ENCODE measurements at places on chromosomes 3 and 15.

- no peak for DNase-seq
These were observed 7.0 kb downstream of the PAK6 start for GRCh38 chr15:40245666-40246450.

- peak; percentile 36 for DNase-seq
These were observed 657.2 kb downstream of the FHIT start for GRCh38 chr3:60594025-60594424.

GRCh38 chr3:126340081-126340511 lies 17.1 kb downstream of the KLF15 start:
- no peak for DNase-seq

DNA sequence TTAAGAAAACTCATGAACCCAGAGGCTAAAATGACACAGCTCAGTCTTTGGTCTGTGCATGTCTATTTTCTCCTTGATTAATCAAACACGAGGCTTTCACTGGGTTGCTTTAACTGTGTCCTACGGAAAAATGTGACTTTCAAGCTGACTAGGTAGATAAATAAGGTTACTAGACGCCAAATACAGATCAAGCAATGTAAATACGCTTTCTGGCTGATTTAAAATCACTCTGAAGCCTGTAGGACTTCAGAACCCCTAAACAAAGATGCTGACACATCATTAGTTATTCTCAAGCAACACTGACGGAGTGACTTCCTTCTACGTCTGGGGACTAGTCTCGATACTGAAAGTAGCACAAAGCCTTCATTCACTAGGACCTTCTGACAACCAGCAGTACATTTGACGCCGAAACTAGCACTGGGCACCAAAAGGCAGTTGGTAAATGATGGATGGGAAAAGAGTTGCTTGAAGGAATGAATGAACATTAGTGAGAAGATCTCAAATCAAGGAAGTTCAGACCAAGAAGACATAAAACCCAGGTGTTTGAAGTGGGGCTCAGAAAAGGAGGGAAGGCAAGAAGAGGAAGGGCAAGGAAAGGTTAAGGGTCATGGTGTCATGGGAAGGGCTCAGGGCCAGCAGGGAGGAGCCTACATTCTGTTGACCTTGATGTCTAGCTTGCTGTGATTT lies 67.1 kb upstream of the CDV3 start:
- DNase-seq = no peak

DNA sequence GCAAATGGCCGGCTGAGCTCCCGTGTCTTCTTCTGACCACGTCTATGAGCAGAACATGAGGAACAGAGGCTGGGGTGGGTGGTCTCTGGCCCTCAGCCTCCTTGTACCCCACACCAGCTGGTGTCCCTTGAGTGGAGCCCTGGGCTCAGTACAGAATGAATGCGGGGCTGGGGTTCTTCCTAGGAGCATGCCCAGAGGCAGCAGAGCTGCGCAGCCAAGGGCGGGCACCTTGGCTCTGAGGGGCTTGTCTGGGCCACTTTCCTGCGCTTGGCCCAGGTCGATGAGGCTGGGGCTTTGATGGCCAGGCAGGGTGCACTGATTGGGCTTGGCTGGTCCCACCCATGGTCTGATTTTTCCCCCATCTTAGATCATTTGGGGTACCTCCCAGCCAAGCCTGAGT lies 6.4 kb downstream of the SCN5A start:
- DNase-seq = no peak

DNA sequence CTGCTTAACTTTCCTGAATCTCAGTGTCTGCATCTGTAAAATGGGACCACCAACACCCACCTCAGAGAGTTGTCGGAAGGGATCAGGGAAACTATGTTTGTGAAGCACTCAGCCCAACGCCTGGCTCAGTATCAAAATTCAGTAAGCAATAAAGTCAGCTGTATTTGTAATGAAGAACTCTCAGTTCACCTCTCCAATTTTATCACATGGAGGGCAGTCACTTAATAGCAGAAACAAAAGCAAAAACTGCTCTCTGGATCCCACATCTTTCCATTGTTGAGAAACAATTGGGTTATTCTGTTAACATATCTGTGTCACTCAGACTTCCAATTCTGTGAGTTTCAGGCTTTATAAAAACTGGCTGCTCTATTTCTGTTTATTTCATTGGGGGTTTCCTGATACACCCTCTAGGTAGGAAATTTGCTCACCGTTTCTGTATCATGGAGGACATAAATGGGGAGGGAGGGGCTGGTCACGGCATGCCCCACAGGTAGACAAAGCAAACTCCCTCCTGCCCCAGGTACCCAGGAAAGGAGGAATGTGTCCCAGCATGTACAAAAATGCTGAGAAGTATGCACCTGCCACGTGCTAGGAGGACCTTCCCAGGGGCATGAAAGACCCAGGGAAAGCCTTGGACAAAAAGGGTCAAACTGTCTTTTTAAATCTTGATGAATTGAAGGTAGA lies 81.4 kb upstream of the LMOD3 start:
- peak; percentile 69 for DNase-seq

GRCh38 chr3:112637700-112638099 lies 3.2 kb downstream of the CCDC80 start:
- DNase-seq = no peak

All from LNCaP clone FGC (cell line).